ENCODE measurements at places on chromosomes 12 and 14.

DNA sequence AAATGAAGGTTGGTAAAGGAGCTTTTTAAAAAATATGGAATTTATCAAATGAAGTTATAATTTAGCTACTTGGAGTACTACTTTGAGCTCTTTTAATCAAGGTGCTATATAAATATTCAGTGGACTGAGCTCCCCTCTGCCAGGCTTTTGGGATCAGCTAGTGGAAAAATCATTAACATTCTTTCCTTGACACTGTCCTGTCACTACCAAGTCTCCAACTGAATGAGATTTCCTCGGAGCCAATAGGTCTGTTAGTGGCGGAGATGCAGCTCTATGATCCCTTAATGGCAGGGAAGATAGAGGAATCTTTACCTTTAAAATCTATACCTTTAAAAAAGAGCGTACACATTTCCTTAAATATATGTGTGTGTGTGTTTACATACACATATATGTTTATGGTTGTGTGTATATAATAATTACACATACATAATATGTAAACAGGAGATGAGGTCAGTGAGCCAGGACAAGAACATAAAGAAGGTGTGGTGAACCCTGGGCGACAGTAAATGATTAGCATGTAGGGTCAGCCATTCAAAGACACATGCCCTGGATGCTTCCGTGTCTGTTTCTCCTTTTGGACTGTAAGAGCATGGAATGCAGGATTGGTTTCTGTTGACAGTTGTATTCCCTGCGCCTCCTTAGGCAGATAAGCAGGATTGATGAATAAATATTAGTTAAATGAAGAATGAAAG, 47.7 kb upstream of the ATP2A2 start:
- no peak for DNase-seq

DNA sequence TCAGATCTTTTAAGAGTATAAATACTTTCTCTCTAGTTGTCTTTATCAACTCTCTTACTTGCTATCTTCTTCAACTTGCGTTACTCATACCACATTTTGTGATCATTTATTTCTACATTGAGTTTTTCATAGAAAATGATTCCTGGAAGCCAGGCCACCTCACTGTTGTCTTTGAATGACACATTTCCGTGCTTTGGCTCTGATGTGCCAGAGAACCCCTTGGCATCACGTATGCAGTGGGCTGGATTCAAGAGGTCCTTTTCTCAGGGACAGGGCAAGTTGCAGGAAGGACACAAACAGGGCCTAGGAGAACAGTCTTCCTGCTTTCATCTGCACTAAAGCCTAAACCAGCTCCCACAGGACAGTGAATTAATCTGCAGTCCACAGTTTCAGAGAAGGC, 70.3 kb upstream of the PYGL start:
- DNase-seq, result no peak

DNA sequence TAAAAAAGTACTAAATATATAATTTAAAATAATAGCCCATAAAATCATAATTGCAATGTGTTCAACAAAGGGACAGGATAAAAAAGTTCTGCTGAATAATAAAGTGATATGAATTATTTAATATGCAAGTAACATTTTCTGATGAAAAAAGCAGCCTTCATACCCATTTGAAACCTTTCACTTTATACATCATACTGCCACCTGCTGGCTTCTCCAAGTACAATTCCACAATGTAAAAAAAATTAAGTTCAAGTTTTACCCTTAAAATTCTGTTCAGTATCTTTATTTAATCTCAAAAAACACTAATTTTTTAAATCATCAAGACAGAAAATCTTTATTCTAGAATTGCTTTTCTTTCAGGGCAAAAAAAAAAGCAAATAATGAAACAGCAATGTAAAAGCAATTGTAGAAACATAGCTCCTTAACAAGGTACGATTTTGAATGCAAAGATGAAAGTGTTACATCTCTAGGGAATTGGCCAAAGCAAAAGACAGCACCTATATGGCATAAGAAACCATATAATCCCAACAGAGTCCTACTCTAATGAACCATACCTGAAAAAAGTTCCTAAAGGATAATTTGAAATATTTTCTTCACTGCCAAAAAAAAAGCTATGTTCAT, 15.0 kb downstream of the MDM1 start:
- DNase-seq, result peak; percentile 53

DNA sequence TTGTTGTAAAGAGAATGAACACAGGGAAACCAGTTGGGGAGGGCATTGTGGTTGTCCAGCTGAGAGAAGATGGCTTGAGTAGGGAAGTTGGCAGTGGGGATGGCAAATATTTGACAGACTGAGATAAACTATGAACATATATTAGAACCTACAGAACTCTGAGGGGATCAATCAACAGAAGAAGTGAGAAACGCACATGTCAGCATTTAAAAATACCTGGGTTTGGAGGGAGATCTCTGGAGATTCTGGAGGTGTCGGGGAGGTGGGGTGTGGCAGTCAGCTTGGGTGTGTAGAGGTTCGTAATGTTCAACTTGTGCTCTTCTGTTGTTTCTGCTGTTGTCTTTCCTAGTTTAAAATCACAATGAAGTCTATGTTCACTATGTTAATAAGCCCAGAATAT, 517.8 kb downstream of the AACS start:
- DNase-seq, result no peak

DNA sequence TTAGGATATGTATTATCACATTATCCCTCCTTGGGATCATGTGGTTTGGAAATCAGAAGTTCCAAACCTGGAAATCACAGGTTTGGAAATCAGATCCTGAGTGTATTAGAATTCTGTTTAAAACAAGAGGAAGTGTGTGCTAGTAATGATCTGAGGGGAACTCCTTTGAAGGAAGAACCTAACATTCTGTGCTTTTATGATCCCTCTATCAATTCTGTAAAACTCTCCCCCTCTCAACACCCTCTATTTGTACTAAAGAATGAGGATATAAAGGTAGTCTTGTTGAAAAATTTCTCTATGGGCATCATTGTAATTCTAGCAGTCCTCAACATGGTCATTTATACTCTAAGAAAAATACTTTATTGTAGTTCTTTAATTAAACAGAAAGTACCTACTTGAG, 97.4 kb downstream of the SRGAP1 start:
- DNase-seq, result no peak

DNA sequence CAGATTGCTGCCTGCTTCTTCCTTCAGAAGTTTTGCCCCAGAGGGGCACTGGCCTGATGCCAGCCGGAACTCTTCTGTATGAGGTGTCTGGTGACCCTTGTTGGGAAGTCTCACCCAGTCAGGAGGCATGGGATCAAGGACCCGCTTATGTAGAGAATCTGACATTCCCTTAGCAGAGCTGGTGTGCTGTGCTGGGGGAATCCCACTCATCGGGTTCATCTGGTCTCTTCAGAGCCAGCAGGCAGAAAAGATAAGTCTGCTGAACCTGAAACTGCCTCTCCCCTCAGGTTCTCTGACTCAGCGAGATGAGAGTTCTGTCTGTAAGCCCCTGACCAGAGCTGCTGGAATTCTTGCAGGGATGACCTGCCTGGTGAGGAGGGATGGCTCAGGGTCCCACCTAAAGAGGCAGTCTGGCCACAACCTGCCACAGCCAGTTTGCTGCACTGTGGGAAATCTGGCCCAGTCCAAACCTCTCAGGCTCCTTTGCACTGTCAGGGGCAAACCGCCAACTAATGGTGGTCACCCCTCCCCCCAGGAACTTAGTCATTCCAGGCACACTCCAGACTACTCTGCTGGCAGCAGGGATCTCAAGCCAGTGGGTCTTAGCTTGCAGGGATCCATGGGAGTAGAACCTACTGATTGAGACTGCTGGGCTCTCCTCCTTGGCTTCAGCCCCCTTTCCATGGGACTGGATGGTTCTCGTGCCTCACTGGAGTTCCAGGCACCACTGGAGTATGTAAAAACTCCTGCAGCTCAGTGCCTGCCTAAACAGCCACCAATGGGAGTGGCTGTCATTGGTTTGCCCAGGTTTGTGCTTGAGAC, 4.1 kb downstream of the CLEC2D start:
- peak; percentile 75 for DNase-seq

GRCh38 chr14:49953196-49953595, 60.3 kb downstream of the ARF6 start:
- DNase-seq, result no peak

DNA sequence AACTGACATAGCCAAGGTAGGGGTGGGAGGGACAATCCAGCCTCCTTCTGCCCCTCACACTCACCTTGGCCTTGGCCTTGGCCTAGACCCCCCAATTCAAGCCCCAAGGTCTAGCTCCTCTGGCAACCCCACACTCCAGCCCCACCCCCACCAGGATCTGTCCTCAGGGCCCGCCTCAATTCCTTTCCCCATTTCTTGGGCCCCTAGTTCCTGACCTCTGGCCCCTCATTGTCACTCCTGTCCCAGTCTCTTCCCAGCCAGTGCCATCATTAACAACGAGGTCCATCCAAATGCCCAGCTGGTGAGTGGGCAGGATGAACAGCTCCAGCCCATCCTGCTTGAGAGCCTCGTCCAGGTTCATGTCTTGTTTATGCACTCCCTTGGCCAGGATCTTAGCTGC, 6.8 kb upstream of the GDF11 start:
- DNase-seq, result no peak

DNA sequence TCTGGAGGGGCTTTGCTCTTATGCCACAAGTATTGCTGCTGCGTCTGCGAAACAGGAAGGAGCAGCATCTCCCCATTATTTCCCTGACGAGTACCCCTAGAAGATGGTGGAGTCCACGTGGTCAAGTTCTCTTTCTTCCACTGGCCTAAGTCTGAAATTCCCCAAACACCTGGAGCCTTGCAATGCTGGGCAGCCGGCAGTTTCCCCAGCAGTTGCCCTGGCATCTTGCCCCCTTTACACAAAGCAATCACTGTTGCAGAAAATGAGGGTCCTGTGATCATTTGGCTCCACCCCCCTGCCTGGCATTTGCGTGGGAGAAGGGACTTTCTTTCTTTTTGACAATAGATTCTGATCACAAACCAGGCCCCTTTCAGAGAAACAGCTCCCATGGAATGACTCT, 56.9 kb downstream of the FOS start:
- no peak for DNase-seq

DNA sequence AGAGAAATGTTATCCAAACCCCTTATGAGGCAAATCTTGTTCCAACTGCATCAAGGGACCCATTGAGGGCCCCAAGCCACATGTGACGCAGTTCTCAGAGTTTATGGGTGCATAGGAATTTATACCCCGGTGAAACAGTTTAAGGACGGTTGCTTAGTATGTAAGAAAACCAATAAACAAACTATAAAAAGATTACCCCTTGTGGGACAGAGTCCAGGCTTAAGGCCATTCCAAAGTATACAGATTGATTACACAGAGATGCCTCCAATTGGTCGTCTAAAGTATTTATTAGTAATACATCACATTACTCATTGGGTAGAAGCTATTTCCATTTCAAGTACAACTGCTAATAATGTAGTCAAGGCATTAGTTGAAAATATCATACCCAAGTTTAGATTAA, 885.0 kb upstream of the MDGA2 start:
- DNase-seq, result no peak

GRCh38 chr12:121766290-121767039, 27.0 kb downstream of the RHOF start:
- no peak for DNase-seq

DNA sequence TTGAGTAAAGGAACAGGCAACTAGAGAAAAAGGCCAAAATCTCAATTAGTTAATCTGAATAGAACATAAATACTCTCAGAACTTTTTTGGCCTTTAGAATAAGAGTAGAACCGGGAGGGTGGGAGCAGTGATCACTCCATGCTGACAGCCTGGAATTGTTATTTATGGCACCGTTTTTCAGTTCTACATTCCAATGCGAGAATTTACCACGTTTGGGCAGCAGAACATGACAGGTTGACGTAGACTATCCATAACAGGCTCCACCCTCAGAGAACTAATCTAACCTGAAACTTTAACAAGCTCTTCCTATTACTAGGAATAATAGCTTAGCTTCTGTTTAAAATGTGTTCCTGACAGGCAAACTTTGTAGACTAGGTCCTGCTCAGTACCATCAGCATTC, 379.1 kb downstream of the SEC23A start:
- no peak for DNase-seq

GRCh38 chr14:97233319-97233985, 436.3 kb downstream of the VRK1 start:
- DNase-seq, result no peak

DNA sequence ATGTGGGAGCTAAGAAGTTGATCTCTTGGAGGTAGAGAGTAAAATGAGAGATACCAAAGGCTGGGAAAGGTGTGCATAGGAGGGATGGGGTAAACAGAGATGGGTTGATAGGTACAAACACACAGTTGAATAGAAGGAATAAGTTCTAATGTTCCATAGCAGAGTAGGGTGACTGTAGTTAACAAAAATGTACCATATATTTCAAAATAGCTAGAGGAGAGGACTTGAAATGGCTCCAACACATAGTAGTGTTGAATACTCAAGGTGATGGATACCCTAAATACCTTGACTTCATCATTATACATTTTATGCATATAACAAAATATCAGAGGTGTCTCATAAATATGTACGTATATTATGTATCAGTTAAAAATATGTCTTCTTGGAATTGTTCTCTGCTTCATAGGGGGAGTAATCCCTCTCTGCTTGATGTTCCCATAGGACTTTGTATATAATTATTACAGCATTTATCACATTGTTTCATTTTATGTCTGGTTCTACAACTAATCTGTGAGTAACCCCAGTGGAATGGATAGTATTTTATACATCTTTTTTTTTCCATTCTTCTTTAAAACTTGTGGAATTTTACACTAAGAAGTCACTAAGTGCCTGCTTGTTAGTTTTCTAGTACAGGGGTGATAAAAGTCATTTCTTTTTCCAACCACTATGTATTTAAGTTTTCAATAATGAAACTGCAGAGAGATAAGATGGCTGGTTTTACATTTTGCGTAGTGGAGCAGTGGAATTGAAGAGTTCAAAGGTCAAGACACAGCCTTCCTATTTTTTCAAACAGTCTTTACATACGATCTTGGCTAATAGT, 1940.0 kb upstream of the SEL1L start:
- DNase-seq, result no peak

GRCh38 chr14:51873221-51873893, 12.9 kb downstream of the GNG2 start:
- DNase-seq, result peak; percentile 92

- DNase-seq, result peak; percentile 32
These were observed 62.4 kb downstream of the ADCK1 start for GRCh38 chr14:77862154-77862786.

- DNase-seq, result no peak
These were observed 430.9 kb downstream of the ATP23 start for GRCh38 chr12:58372298-58372697.

- DNase-seq, result peak; percentile 82
These were observed 193.7 kb upstream of the LRIG3 start for GRCh38 chr12:59113831-59114615.

GRCh38 chr14:61388173-61388975, 67.0 kb downstream of the PRKCH start:
- peak; percentile 10 for DNase-seq

Measured in fibroblast of the conjunctiva (primary cell).